T-helper 17 cell (primary cell): ENCODE measurements at places on chromosomes 1 and 21.

GRCh38 chr1:154623358-154623757 lies 15.4 kb upstream of the ADAR start:
- DNase-seq: no peak

DNA sequence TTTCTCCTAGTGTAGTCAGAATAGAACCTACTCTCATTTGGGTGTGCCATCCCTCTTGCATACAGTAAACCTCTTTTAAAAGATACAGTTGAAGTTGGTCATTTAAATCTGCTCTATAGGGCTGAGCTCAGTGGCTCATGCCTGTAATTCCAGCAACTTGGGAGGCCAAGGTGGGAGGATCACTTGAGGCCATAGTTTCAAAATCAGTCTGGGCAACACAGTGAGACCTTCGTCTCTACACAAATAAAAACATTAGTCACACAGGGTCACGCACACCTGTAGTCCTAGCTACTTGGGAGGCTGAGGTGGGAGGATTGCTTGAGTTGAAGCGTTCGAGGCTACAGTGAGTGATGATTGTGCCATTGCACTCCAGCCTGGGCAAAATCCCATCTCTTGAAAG lies 183.8 kb downstream of the LHX8 start:
- no peak for DNase-seq

- no peak for DNase-seq
These were observed 64.6 kb upstream of the PPIH start for GRCh38 chr1:42593486-42594100.

DNA sequence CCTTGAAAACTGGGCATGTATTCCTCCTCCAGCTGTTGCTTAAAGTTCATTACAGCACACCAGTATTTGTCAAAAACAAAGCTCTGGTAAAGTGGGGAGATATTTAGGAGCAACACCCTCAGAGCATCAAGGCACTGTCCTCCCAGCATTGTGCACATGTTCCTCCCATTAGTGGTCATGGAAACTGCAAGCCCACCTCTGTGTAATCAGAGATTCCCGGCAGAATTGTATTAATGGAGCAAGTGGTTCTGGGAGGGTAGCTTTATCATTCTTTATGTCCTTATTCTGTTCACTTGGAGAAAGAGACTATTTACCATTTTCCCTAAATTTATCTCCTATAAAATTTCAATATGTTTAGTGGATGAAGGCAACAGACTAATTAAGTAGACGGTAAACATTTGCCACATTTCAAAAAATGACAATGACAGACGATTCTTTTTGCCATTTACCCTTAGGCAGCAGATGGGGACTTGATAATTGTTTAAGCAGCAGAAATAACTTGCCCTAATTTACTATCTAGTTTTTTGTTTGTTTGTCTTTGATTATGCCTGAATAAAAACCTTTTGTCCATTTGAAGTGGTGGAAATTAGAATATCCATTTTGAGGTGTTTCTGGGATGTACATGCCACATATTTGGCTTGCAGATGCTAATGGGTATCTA lies 289.6 kb upstream of the ST6GALNAC5 start:
- DNase-seq: no peak

- DNase-seq: no peak
These were observed 6.0 kb upstream of the NLRP3 start for GRCh38 chr1:247409869-247410544.

DNA sequence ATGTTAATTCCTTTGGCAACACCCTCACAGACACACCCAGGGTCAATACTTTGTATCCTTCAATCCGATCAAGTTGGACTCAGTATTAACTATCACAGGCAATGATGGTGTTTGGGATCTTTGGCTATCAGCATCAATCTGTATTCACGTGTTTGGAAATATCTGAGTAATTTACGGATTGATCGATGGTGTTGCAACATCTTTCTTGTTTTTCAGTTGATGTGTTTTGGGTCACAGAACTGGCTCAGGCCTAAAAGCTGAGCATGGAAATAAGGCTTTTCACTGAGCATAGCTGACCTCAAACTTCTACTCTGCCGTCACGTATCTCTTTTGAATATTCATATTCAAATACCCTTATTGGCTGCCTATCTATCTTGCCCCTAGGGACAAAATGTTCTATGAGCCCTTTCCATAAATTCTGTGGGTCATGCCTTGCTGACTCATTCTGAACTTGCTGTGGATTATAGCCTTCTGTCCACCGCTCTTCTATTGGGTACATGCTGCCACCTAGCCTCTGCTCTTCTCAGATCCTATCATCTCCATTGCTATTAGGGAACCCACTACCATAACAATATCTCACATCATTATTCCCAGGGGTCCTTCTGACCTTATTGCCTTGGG lies 156.0 kb downstream of the PDE4B start:
- DNase-seq: no peak

DNA sequence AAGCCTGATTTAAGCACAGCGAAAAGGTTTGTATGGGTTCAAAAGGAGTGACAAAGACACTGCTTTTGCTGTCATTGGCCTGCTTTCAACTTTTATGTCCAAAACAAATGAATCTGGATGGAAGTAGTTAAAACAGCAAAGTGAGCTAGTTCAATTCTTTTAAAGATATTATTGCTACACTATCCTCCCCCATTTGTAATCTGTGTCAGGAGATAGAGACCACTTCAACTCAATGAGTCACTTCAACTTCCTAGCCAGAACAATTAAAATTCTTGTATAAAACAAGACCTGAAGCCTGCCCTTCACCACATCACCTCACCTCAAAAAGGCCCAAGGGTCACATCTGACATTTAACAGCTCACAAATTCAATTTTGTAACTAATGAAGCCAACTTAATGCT lies 364.1 kb upstream of the LYPLAL1 start:
- no peak for DNase-seq

DNA sequence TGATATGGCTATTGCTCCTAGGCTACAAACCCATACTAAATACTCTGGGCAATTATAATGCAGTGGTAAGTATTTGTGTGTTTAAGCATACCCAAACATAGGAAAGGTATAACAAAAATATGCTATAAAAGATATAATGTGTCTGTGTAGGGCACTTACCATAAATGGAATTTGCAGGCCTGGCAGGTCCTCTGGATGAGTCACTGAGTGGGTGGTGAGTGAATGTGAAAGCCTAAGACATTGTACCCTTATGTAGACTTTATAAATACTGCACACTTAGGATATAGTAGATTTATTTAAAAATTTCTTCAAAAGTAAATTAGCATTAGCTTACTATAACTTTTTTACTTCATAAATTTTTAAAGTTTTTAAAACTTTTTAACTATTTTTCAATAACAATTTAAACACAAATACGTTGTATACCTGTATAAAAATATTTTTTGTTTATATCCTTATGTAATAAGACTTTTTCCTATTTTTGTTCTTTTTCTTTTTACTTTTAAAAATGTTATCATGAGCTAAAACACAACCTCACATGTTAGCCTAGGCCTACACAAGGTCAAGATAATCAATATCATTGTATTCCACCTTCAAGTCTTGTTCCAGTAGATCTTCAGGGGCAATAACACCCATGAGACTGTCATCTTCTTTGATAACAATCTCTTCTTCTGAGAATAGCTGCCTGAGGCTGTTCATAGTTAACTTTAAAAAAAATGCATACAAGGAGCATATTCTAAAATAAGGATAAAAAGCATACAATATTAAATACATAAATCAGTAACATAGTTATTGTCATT lies 306.3 kb upstream of the RGS18 start:
- no peak for DNase-seq

GRCh38 chr1:43786960-43787359 lies 79.6 kb downstream of the ST3GAL3 start:
- no peak for DNase-seq

DNA sequence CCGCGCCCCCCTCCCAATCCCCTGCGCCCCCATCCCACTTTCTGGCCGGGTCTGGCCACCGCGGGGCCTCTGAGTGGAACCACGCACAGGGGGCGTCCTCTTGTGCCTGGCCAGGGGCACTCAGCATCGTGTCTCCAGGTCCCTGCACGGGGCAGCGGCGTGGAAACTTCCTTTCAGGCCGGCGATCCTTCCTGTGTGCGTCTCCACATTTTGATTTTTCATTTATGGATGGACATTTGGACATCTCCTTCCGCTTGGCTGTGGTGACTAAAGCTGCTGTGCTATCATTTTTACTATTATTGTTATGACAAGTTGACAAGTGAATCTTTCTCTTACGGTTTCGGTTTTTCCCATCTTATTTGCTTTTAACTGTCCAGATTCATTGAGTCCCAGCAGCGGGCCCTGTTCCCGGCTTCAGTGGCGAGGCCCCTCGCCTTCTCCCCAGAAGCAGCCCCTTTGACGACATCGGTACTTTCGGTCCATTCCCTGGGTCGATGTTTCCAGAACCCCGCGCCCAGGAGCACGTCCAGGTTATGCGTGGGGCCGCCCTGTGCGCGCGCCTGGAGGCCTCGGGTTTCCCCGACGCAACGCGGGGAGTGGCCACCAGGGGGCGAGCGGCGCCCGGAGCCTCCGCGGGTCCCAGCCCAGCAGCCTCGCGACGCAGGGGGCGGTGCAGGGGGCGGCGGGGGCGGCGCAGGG lies 12.4 kb upstream of the SLC19A1 start:
- peak; percentile 88 for DNase-seq

- DNase-seq: no peak
These were observed 244.0 kb downstream of the RHOU start for GRCh38 chr1:228979325-228979699.

DNA sequence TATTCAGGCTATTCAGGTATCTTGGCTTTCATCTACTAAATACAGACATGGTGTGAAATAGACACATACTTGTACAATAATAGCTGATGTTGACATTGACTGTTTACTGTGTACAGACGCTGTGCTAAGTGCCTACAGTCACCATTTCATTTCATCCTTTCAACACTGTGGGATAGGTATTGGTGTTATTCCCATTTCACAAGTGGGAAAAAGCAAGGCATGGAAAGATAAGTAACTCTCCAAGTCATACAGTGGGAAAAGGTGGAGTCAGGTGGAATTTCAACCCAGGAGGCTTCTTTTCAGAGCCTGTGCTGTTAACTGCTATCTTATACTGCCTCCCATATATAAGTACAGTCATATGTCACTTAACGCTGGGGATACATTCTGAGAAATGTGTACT lies 49.6 kb upstream of the ATP1A1 start:
- no peak for DNase-seq

- no peak for DNase-seq
These were observed 488.0 kb upstream of the PLXNA2 start for GRCh38 chr1:208731981-208732821.

DNA sequence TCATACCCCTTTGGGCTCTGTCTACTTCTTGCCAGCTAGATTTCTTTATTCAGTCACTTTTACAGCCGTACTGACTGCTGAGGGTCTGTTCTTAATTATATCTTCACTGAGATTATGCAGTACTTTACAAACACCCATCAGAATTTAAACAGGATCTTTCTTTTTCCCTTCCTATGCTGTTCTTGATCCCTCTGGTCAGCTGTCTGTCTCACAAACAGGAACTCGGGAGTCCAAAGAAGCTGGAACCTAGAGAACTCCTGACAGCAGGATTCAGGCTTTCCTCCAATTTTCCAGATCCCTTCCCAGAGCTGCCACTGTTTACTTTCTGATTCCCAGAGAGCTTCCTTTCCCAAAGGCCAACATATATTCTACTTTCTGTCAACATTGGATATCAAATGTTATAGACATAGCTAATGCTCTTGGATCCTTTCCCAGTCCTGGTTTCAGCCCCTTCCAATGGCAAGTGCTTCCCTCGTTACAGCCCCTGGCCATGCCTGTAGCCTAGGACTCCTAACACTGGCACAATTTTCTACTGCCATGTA lies 59.5 kb downstream of the ATP2B4 start:
- no peak for DNase-seq

DNA sequence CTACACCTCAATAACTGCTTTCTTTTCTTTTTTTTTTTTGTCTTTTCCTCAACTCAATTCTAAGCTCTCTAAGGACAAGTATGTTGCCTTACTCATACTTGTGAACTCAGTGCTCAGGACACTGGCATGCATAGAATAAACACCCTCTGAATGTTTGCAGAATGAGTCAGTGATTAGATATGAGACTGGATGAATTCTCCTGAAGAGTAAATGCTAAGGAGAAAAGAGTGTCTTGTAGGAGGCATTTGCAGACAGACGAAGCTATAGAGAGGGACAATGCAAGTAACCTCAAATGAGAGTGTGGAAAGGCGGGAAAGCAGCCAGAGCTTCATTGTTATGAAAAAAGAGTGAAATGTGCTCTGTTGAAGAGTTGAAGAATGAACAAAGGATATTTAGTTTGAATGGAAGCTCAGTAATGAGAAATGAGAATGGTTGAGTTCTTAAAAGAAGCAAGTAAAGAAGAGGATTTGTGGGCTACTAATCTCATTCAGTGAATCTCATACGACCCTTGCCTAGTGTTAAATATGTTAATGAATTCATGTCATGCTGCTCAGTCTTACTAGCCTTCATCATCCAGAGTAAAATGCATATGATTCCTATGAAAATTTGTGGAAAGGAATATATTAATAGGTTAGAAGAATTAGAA lies 166.1 kb upstream of the DPYD start:
- no peak for DNase-seq

DNA sequence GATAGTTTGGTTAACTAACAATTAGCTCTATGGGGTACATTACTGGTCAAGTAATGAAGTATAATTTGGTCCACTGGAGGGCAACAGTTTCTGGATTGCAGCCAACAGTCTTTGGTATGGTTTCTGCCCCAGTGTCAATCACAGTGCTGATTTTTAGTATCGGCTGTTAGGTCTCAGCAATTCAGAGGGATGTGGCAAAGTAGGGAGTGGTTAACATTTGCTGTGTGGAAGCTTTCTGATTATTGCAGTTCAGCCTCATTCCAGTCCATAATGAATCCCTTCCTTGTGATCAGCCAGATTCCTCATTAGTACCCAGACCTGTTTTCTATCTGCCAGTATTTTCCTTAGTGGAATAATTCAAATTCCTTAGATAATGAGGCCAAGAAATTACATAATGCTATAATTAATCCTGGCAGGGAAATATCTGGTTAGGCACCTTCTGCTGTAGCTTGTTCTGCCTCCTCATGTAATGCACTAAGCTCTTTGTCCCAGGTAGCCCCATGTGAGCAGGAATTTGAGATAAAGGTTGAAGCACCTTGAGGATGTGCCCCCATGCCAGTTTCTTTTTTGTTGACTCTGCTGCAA lies 14.0 kb downstream of the F3 start:
- no peak for DNase-seq

- no peak for DNase-seq
These were observed 22.9 kb downstream of the PRDM2 start for GRCh38 chr1:13722808-13723360.

- DNase-seq: no peak
These were observed 215.7 kb downstream of the ST6GALNAC3 start for GRCh38 chr1:76290271-76290670.

- no peak for DNase-seq
These were observed 53.1 kb upstream of the ADAR start for GRCh38 chr1:154661110-154661509.

DNA sequence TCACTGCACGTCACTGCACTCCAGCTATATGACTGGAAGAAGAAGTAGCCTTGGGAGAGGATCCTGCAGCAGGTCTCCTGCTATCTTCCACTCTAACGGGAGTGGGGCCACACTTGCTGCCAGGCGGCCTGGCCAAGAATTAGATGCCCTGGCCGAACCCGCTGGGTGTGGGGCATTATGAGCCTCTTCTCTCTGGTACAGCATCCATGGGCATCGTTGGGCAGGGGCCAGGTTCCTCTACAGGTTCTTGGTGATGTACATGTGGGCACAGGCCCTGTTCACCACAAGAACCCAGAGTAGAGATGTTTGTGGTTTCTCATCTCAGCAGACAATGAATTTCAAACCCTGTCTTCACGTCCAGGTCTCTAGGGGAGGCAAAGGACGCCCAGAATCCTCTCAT lies 370.5 kb downstream of the NPHP4 start:
- no peak for DNase-seq
